Adrenal gland (tissue), 19 donors: ENCODE measurements at places on chromosomes 11 and 22. TPM values are rescaled to one million over a fixed set of nuclear protein-coding genes. Genes with fewer than 3 reads are reported as not detected.

The MAPK11 gene
- total RNA-seq = 4.7 TPM

The OR8I2 gene
- not detected for total RNA-seq

GRCh38 chr11:70493891-70494290 lies 95.6 kb downstream of the CTTN start:
- no peak overlapping the region for H3K27ac ChIP-seq
- no peak overlapping the region for H3K4me3 ChIP-seq
- no peak for DNase-seq

DNA sequence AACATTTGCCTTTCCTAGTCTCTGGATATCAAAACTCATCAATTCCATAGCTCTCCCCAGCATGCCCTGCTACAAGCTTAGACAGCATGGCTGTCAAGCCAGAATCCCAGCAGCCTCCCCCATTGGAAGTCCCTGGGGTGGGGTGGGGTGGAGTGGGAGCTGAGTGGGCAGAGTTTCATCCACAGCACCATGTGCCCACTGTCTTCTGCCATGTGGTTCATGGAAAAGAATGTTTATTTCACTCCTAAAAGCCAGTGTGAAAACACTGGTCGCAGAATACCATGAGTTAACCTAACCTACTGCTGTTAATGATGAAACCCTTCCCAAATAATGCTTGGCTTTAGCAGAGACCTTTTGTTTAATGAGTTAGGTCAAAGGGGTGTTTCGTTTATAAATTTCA lies 80.2 kb upstream of the KIRREL3 start:
- H3K27ac ChIP-seq = no peak overlapping the region
- H3K27me3 ChIP-seq = no peaks in the 10 kb centered on the region
- H3K36me3 ChIP-seq = no peaks in the 10 kb centered on the region

DNA sequence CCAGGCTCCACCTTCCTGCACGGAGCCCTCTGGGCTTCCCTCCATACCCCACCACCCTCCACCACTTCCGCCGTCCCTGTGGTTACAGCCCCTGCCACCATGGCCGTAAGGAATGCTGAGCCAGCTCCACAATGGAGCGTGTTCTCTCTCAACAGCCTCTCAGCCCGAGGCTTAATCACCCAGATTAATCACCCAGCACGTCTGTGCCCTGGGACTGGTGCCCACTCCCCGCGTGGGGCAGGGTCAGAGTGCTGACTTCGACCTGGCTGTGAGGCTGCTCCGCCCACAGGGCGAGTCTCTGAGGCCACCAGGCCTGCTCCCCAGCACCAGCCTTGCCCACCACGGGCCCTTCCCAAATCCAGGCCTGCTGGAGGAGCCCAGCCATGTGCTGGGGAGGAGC lies 4.0 kb upstream of the TH start:
- H3K27me3 ChIP-seq = peaks cover 11% of the 10 kb centered on the region
- DNase-seq = no peak
- no peaks in the 10 kb centered on the region for H3K4me1 ChIP-seq
- no peaks in the 10 kb centered on the region for H3K36me3 ChIP-seq

GRCh38 chr11:34318111-34319037 lies 39.4 kb downstream of the ABTB2 start:
- H3K4me3 ChIP-seq = no peak overlapping the region
- no peaks in the 10 kb centered on the region for H3K27me3 ChIP-seq
- H3K27ac ChIP-seq = no peak overlapping the region
